ENCODE measurements at places on chromosomes 12 and 14.

DNA sequence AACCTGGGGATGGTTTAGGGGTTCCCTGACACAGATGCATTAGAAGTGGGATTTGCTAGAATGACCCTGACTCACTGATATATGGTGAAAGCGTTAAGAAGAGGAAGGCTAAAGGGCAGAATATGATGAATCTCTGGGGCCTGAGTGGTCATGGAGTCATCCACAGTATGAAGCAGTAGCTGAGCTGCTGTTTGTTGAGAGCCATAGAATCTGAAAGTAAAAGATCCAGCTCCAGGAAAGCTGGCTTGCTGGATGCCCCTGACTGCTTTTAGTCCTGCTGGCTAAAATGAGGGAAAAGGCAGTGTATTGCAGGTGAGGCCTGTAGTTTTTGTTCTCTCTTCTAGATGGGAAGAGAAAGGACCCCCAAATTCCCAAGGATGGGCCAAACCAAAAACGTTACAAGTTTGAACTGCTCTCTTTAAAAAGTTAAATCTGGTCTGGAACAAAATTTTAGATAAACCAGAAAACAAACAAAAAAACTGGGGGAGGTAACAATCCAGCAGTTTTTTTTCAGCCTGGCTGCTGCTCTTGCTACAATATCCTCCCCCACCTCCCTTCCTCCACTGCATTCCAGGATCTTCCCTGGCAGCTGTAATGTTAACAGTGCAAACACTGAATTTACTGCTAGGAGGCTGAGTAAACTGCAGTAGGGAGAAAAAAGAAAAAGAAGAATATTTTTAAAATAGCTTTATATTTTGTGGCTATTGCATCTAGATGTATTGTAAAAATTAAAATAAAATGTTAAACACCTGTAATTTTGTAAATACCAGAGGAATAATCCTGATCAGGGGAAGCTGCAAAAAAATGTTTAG is 16.5 kb downstream of the SEL1L start:
- no peak for DNase-seq

- DNase-seq: no peak
Measured at GRCh38 chr14:49451938-49452337, 134.2 kb downstream of the RPS29 start.

GRCh38 chr12:2336409-2336829 is 283.6 kb downstream of the CACNA1C start:
- no peak for DNase-seq

GRCh38 chr14:63231766-63232165 is 27.5 kb downstream of the RHOJ start:
- no peak for DNase-seq

- DNase-seq: no peak
Measured at GRCh38 chr12:62642486-62642885, 175.9 kb downstream of the MON2 start.

DNA sequence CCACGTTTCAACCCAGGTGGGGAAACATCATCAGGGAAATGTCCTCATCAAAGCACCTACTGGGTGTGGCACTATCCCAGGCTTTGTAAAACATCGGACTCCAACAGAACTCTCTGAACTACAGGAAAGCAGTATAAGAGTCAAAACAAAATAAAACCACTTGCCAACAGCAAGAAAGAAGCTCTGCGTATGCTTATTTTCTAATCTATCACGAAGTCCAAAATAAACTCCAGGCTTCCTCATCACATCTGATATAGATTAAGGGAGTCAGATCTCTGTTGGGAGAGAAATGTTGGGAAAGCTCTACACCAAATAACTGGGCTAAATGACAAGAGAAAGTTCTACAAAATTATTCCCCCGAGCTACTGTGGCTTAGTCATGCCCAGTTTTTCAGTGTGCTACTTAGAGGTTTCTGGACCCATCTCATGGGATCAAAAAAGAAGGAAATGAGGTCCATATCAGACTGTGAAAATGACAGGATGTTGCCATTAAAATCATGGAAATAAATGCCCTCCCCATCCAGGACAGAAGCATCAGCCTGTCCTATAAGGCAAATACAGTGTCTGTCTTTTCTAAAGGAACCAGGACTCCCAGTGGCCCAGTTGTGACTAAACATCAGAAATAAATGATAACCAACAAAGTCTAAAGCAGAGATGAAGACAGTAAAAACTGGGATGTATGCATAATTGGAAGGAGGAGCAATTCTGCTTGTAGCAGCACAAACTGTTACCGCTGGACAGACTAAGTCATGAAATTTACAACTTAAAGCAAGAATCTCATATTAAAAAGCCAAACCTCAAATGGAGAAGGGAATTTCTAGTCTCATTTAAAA is 149.5 kb downstream of the STXBP6 start:
- DNase-seq: no peak

Data from liver (tissue), 10 donors.